Fibroblast of lung (primary cell): ENCODE measurements at places on chromosomes 3 and 15. TPM values are rescaled to one million over a fixed set of nuclear protein-coding genes. Genes with fewer than 3 reads are reported as not detected.

DNA sequence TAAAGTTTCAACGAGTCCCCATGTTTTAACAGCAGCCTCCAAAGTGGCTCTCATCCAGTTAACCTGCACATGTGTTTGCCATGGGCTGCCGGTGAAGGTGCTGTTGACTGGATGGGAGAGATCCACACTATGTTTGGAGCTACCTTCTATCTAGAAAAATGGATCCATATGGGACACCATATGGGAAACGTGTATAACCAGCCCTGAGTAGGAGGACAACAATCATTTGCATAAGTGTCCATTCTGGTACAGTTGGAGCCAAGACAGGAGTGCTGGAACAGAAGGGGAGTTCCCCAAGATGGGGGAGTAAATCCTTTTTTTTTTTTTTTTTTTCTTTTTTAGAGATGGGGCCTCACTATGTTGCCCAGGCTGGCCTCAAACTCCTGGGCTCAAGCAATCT is 36.6 kb downstream of the MKRN2 start:
- H3K27ac ChIP-seq = no peak overlapping the region
- H3K4me1 ChIP-seq = no peaks in the 10 kb centered on the region
- H3K27me3 ChIP-seq = no peaks in the 10 kb centered on the region
- DNase-seq = no peak
- peaks cover 13% of the 10 kb centered on the region for H3K36me3 ChIP-seq

- no peak overlapping the region for H3K27ac ChIP-seq
- H3K4me1 ChIP-seq = no peaks in the 10 kb centered on the region
- no peaks in the 10 kb centered on the region for H3K36me3 ChIP-seq
- H3K4me3 ChIP-seq = no peak overlapping the region
- peak; percentile 77 for DNase-seq
Observed at GRCh38 chr3:58824285-58824684, 157.7 kb upstream of the FAM3D start.

DNA sequence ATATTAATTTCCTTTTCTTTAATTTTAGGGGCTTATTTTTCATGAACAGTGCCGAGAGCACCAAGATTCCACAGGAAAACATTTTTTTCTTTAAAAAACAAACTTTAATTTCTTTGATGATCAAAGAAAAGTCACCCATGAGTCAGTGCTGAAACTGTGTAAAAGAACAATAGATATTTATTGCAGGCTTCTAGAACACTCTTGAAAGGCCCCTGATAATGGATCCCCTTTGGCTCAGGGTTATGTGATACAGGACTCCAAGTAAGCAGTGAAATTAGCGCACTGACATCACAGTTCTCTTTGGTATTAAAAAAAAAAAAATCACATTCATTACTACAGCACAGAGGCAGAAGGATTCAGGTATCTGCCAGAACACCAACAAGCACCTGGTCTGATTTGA is 66.1 kb upstream of the MYZAP start:
- H3K27ac ChIP-seq = no peak overlapping the region
- no peak for DNase-seq
- H3K4me1 ChIP-seq = no peaks in the 10 kb centered on the region
- no peaks in the 10 kb centered on the region for H3K36me3 ChIP-seq
- no peak overlapping the region for H3K4me3 ChIP-seq

Gene WDR93
- under 0.01 and 0.17 TPM in 2 replicates for total RNA-seq

Gene SLC15A2
- 0.26 and 0.33 TPM in 2 replicates for total RNA-seq

Gene IGF2BP2
- total RNA-seq = 26.2 and 46.1 TPM in 2 replicates

Gene C3orf20
- total RNA-seq = not detected in 2 replicates

Gene A4GNT
- total RNA-seq = not detected in 2 replicates
